ENCODE measurements at places on chromosomes 12 and 14.

- no peak for DNase-seq
Observed at GRCh38 chr14:23005451-23006187, 4.3 kb downstream of the C14orf93 start.

- DNase-seq, result no peak
Observed at GRCh38 chr12:66877925-66878324, 199.0 kb upstream of the GRIP1 start.

DNA sequence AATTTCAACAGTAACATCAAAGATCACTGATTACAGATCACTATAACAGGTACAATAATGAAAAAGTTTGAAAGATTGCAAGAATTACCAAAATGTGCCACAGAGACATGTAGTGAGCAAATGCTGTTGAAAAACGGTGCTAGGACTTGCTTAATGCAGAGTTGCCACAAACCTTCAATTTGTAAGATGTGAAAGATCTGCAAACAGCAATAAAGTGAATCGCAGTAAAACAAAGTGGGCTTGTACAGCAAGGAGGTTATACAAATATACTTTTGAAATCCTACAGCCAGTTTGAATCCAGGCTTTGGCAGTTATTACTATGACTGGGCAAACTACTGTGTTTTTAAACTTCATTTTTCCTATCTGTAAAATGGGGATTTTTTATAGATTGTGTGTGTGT, 1.0 kb upstream of the PLEKHA5 start:
- no peak for DNase-seq

DNA sequence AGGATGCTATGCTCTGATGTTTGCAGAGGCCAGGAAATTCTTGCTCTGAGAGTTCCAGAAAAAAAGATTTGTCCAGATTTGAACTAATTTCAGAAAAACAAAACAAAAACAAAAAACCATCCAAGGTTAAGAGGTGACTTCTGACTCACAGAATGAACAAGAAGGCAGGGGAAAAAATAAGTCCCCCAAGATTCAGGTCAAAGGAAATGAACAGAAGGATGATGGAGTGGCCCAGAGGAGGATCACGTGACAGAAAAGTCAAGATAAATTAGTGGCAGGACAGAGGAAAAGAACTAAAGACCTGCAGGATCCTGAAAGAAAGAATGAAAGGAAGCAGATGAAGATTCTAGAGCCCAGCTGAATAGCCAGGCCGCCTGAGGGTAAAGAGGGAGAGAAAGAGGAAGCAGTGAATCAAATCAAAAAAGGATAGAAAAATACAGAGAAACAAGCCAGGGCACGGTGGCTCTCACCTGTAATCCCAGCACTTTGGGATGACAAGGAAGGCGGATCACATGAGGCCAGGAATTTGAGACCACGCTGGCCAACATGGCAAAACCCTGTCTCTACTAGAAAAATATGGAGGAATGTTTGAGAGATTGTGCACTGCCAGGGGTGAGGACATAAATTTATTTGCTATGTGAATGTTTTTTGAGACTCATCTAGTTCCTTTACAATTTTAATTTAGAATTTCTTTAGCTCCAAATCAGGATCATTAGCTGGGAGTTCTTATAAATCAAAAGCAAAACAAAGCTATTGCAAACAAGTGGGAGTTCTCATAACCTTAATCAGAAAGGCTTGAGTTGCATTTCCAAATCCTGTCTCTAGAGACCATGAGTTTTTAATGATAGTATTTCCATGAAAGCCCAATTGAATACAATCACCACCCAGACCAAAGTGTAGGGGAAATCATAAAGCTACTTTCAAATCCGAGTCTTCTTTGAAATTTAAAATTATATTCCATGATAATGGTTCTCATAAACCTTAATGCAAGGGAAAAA, 217.1 kb upstream of the PLEKHG7 start:
- DNase-seq, result no peak

GRCh38 chr14:93803408-93804318, 15.4 kb upstream of the PRIMA1 start:
- no peak for DNase-seq

DNA sequence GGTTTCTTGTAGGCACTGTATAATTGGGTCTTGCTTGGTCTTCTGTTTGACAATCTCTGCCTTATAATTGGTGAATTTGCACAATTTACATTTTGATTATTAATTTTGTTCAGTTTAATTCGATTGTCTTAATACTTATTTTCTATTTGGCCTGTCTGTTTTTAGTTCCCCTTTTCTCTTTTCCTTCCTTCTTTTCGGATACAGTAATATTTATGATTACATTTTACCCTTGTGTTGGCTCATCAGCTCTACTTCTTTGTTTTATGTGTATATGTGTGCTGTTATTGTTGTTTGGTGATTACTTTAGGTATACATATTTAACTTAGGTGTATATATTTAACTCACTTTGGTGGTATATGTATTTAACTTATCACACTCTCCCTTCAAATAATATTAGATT, 12.8 kb upstream of the BEGAIN start:
- DNase-seq, result no peak

DNA sequence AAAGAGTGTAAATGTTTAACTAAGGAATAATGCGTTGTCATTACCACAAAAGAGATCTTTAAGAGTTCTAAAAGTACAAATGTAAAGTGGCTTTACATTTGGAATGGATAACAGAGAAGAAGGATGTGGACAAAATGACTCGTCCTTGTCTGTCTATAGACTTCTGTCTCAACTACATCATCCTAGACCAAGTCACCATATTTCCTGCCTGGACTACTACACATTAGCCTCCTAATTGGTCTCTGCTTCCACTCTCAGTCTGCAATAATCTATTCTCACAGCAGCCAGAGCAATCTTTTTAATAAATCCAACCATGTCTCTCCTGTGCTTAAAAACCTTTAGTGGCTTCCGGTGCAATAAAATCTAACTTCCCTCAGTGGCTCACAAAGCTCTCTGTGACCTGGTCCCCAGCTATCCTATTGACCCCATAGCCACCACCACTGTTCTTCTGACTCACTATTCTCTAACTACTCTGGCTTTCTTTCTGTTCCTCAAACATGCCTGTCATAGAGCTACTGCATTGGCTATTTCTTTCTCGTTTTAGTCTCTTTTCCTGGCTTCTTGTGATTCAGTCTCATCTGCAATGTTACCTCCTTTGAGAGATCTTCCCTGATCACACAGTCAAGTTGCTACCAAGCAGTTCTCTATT, 91.1 kb downstream of the MYF5 start:
- no peak for DNase-seq

- no peak for DNase-seq
Observed at GRCh38 chr14:64266239-64266638, 27.9 kb downstream of the ESR2 start.

- DNase-seq, result no peak
Observed at GRCh38 chr14:92567173-92567725, 53.7 kb downstream of the RIN3 start.

DNA sequence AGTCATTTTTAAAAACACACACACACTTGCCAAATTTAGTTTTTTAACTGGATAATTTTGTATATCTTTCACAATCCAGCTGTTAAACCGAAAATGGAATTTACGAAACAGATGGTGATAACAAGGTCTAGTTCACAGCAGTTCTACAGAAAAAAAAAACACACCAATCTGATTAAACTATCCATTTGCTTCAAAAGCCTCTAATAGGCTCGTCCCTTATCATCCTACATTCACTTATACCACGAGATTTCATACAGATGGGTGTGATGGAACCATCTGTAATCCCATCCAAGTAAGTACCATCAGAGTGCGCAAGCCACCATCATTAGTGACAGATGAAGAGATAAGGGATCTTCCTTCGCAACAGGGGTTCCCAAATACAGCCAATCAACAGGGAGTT, 20.1 kb downstream of the GCH1 start:
- DNase-seq, result no peak
